CD4-positive, alpha-beta T cell treated with Interferon alpha-2 for 1 hour (primary cell): ENCODE measurements at places on chromosomes 11 and 22.

GRCh38 chr22:20013382-20013871, 3.2 kb downstream of the ARVCF start:
- peak; percentile 39 for DNase-seq

DNA sequence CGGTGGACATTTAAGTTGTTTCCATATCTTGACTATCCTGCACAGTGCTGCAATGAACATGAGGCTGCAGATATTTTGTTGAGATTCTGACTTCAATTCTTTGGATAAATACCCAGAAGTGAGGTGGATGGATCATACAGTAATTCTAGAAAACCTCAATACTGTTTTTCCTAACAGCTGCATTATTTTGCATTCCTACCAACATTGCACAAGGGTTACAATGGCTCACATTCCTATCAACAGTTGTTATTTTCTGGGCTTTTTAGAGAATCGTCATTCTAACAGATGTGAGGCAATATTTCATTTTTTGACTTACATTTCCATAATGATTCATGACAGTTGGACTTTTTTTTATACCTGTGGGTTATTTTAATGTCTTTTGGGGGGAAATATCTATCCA, 716.9 kb upstream of the ANO3 start:
- DNase-seq = no peak

GRCh38 chr22:46584081-46584921, 35.9 kb upstream of the GRAMD4 start:
- no peak for DNase-seq

DNA sequence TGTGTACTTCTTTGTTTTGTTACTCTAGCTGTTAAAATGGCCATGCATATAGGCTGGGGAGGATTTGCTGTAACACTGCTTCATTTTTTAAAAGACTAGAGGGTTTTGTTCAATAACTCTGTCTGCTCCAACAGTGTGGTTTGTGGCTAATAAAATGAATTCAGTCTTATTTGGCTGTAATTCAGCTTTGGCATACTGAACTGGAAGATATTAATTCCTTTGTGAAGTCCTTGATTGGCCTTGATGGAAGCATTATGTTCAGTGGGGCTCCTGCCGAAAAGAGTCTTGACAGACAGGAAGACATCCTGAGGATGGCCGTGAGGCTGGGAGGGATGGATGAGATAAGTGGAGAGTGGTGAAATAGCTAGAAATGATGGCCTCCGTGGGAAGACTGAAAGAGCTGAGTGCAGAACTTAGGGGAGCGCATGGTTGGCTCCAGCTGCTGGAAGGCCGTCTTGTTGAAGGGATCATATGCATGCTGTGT, 44.8 kb upstream of the MYO18B start:
- DNase-seq = no peak

DNA sequence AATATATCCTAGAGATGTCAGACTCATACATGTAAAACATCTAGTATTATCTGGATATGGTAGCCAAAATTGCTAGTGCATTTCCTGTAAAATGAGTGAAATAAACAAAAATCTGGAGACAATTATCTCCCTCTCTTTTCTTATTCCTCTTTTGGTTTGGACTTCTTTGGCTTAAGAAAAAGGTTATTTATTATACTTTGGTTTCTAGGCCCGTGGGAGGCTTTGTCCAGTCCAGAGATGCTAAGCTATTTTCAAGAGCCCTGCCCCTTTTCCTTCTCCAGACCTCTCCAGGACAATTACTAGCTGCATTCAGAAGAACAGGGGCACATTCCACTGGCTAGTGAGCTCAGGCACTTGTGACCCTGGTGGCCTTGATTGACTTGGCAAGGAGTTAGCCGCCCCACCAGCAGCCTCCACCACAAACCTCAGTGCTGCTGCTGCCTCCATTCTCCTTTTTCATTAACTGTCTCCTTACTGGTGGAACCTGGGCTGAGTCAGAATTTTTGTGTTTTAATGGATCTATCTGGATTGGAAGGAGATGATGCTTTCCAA, 747.3 kb upstream of the TENM4 start:
- no peak for DNase-seq
